ENCODE measurements at places on chromosomes 4 and X.

- no peak for DNase-seq
Measured at GRCh38 chr4:98945297-98945850, 16.4 kb upstream of the EIF4E start.

DNA sequence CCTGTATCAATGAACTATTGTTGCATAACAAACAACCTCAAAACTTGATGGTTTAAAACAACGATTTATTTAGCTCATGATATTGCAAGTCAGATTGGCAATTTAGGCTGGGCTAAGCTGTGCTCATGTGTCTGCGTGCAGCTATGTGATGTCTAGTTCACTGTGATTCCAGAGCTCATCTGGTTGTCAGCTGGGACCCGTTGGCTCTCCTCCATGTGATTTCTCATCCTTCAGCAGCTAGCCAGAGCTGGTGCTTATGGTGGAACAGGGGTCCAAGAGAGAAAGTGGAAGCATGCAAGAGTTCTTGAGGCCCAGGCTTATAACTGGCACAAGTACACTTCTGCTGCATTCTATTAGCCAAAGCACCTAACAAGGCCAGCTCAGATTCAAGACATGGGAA lies 28.8 kb upstream of the TRPC3 start:
- DNase-seq = no peak

DNA sequence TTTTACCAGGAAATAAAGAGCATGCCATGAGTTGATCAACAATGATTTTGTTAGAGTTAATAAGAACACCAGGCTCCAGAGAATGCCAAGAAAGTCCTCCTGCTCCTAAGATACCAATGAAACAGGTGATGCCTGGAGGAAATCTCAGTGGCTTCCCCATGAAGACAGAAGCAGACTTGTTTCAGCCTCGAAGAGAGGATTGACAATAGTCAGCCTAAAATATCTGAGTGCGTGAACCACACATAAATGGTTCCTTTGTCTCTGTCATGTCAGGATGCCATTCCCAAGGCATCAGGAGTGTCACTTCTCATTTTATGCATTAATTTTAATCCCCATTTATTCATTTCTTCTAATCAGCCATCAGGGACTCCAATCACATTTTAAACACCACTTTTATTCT lies 69.6 kb downstream of the PHOX2B start:
- DNase-seq = no peak

DNA sequence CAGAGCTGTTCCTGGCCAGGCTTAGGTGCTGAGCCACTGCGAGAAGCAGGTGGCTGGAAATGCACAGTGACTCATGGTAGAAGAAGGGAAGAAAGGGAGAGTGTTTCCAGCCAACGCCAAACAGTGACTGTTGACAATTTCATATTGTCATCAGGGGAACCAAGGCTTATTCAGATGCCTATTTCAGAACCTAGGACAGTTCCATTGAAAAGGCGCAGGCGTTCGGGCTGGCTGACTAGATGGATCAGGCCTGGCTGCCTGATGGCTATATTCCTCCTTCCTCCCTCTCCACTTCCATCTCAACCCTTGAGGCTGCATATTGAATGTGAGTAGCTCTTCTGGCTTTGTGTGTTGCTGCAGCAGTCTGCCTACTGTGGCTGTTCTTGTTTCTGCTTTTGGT lies 73.0 kb upstream of the FRMPD4 start:
- no peak for DNase-seq

- no peak for DNase-seq
Measured at GRCh38 chrX:84216881-84217280, 28.9 kb upstream of the RPS6KA6 start.

GRCh38 chr4:48556268-48556667 lies 66.2 kb downstream of the ZAR1 start:
- DNase-seq = no peak

DNA sequence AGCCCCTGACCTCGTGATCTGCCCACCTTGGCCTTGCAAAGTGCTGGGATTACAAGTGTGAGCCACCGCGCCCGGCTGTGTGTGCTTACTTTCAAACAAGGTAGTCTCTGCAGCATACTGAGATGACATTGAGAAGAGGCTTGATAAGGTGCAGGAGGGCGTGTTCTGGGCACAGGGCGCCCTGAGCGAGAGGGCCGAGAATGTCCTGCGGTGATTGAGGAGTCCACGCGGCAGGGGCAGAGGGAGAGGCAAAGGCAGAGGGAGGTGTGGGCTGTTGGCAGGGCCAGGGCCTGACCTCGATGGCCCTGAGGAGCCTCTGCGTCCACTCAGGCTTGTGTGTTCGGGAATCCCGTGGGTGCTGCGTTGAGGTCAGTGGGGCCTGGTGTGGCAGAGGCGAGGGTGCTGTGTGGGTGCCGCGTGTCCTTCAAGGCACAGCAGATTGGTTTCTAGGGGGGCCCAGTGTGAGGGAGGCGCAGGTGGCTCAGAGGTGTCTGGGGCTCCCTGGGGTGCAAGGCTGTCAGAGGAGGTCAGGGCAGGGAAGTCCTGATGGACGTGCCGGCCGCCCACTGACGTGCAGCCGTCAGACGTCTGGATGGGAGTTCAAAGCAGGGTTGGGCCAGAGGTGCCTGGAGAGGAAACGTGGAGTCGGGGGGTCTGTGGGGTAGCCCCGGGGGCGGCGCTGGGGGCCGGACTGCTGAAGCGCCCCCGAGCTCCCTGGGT lies 12.1 kb downstream of the PCGF3 start:
- no peak for DNase-seq

DNA sequence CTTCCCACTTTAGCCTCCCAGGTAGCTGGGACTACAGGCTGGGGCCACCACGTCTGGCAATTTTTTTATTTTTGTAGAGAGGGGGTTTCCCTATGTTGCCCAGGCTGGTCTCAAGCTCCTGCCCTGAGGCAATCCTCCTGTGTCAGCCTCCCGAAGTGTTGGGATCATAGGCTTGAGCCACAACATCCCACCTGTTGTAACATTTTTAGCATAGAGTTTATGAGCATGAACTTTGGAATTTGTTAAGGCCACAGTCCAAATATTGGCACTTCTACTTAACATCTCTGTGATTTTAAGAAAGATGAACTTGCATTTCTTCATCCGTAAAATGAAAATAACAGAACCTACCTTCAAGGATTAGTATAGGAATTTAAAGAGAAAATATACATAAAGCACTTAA lies 445.6 kb downstream of the IQCM start:
- no peak for DNase-seq

DNA sequence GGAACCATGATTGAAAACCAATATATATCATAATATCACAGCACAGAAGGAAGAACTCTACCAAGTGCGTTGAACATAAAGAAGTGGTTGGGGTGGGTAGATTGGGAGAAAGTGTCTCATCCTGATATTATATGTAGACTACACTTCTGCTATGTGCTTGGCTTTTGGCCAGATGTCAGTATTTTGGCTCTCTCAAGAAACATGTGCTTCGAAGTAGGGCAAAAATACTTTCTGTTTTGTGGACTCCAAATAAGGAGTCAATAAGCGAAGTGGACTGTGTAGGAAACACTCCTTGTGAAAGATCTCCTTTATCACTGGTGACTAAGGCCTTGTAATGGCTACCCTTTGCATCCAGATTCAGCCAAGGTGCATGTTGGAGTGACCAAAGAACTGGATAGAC lies 7.8 kb upstream of the HPSE start:
- DNase-seq = no peak

- no peak for DNase-seq
Measured at GRCh38 chr4:168496834-168497233, at the start of gene PALLD. TSS of gene PALLD (plus strand) at chr4:168497052.

DNA sequence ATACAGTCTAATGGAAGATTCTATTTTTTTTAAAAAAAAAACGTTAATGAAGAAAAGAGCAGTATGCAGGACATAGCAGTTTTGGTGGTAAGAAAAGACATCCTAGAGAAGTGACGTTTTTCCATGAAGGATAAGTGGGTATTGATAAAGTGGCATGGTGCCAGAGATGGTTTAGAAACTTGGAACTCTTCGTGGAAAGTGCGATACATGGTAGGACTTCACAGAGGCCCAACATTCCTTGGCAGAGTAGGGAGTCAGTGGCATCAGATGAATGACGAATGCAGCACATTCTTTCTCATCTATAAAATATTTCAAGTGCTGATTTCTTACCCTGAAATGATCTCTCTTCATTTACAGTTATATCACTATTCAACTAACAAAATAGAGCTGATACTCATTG lies 298.7 kb downstream of the CCSER1 start:
- no peak for DNase-seq

DNA sequence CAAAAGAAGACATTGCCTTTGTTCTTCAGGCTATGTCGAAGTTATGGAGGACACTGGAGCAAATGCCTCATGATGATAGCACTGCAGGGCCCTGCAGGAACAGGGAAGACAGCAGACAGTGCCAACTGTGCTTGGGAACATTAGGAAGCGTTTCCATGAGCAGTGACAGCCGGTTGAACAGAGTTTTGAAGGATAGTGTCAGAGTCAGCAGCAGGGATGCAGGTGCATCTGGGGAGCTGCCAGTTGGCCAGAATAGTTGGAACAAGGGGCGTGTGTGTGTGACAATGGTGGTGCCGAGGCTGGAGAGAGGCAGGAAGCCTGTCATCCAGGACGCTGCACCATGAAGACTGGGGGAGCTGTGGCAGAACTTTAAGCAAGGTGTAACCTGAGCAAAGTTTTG lies 88.6 kb downstream of the SHROOM3 start:
- no peak for DNase-seq

DNA sequence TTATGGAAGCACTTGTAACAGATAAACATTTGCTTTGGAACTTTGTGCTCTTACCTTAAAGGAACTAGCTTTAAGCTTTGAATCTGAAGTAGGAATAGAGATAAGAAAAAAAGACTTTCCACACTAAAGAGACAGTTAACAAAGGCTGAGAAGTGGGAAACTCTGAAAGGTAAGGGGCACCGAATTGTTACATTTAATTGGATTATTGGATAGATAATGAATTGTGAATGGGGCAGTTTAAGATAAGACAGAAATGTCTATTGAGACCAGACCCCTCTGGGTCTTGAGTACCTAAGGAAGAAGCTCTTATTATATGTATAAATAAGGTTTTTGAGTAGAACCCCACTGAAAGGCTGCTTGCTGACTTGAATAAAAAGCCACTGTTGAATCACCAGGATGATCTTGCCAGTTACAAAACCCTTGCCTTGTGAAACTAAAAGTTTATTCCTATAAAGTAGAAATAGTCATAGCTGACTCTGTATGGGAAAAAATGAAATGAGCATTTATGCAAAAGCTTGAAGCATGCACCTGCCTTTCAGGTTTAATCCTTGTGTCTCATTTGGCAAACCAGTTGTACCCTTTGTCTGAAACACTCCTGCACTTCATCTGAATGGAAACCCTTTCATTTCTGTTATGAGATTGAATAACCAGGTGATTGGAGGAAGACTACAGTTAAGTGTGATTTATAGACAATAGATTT lies 423.2 kb downstream of the RPA4 start:
- no peak for DNase-seq
